ENCODE measurements at places on chromosomes 4 and X.
A peak's percentile ranks its signal among the peaks of the same experiment; 100 is the strongest.

DNA sequence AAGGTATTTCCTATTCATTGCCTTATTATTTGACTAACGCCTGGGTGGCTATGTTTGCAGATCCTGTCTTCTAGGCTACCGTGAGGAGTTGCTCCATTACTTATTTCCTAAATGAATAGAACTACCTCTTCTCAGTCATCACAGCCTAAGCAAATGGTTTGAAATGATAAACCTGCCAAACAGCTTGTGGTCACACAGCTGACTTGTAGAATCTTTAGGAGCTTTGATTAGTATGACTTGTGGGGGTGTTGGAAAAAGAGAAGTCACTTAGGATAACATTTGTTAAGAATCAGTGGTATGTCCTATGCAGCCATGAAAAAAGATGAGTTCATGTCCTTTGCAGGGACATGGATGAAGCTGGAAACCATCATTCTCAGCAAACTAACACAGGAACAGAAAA is 169.3 kb downstream of the PPARGC1A start:
- no peak for DNase-seq

DNA sequence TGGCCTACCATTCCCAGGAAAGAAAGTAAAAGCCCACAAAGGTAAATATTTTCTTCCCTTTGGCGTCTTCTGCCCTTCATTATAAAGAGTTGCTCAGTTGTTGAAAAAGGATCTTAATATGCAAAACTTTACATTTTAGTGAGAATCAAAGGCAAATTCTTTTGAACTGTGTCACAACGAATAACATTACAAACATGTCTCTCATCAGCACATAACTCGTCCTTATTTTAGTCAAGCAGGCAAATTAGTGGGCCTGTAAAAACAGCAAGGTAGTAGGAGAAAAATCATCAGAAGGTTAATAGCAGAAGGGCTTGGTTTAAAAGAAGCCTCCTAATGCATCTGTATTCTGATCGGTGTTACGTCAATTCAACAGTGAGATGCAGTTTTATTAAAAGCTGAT is 647.3 kb upstream of the DIPK2B start:
- no peak for DNase-seq

DNA sequence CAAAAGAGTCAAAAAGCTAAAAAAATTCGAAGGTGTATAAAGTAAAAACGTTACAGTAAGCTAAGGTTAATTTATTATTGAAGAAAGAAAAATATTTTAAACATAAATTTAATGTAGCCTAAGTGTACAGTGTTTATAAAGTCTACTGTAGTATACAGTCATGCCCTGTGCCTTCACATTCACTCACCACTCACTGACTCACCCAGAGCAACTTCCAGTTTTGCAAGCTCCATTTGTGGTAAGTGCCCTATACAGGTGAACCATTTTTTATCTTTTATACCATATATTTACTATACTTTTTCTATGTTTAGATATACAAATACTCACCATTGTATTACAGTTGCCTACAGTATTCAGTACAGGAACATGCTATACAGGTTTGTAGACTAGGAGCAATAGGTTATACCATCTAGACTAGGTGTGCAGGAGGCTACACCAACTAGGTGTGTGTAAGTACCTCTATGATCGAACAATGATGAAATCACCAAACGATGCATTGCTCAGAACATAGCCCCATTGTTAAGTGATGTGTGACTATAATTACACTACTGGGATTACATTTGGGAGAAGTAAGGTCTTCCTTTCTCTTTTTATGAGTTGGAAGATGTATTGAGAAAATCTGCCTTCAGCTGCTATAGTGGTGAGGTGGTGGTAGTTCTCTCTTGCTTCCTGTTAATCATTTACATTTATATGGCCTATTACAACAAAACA is 27.2 kb downstream of the TMSB4X start:
- no peak for DNase-seq

DNA sequence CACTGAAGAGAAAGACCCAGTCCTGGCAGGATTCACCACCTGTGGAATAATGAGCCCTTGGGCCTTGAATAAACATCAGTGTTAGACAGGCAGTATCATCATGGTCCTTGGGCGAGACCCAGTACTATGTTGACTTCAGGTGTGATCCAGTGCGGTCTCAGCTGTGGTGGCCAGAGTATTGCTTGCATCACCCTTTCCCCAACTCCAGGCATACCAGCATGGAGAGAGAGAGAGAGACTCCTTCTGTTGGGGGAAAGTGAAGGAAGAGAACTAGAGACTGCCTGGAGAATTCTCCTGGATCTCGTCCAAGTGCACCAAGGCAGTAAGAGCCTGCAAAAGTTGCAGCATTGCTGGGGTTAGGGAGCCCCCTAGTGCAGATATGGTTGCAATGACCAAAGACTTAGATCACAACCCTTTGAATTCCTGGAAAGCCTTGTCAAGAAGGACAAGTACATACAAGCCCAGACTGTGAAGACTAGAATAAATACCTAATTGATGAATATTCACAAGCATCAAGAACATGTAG is 61.1 kb upstream of the VAMP7 start:
- peak; percentile 45 for DNase-seq

GRCh38 chrX:134911348-134911747 is 79.4 kb upstream of the SMIM10 start:
- DNase-seq = no peak

Measured in NCI-H1436 treated with DMSO at 0.1 percent for 48 hours (cell line).